ENCODE measurements at places on chromosomes 6 and 20.

GRCh38 chr20:12698817-12699216 is 310.0 kb upstream of the SPTLC3 start:
- no peak for DNase-seq

DNA sequence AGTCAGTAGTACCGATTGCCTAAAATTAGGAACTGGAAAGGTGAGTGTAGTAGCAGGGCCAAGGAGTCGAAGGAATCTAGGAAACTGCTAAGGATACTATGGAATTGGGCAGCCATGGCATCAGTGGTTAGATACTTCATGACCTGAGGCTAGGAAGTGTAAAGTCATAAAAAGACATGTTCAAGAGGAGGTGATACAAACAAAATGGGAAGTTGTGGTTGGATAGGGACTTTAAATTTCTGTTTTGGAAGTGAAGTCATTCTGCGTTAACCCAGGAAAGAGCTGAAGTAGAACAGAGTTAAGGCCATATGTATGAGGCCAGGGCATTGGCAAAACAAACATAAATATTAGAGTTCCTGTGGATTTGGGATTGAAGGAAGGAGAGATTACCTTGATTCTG is 88.6 kb upstream of the TMEM181 start:
- DNase-seq: no peak

DNA sequence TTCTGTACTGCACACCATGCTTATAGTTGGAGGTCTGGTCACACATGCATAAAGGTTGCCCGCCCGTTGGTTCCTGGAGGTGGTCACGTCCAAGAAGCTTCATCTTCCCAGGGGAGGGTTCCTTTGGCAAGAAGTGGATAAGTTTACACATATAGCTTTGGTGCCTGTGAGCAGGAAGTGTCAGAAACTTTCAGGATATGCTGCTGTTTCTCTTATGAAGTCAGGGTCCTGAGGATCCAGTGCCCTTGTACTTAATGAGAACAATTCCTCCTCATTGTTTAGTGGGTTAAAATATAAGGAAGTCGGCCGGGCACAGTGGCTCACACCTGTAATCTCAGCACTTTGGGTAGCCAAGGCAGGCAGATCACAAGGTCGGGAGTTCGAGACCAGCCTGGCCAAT is 115.5 kb upstream of the DUSP22 start:
- no peak for DNase-seq

DNA sequence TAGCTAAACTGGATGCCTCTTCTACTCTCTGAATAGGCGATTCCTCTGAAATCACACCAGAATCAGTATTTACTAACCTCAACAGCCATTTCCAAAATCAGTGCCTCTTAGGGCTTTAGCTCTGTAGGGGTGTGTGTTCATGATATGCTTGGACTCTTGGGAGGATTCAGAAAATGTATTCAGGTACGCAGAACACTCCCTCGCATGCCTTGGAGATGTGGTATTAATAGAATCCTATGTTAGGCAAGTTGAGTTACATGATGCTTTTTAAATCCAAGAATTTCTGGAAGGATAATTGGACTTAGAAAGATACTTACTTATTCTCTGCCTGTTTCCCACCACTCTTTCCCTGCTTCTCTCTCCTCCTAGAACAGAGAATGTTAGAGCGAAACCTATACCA is 31.8 kb upstream of the PBOV1 start:
- DNase-seq: no peak

DNA sequence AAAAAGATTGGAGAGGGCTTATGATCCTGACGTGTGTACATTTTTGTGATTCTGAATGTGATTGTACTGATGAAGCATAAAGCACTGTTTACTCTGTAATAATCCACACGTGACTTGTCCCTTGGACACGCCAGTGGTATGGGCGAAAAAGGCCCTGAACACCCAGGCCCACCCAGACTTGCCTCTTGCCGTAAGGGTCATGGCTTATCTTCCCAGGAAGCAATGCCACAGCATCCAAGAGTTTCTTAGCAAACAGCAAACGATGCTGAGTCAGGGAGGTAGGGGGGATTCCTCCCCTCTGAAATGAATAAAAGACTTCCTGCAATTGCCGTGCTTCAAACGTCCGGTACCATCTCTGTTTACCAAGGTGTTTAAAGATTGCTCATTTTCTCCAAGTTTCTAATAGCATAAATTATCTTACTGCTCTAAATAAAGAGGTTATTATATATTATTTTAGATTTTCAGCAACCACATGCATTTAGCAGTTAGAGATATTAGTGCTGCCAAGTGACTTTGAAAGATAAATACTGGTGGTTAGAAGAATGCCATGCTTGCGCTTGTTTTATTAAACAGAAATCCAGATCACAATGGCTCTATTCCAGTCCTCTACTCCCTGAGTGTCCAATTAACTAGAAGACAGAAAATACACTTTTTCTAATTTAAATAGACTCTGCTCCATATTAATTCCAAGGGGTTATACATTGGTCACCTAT is 212.8 kb upstream of the CST7 start:
- no peak for DNase-seq

DNA sequence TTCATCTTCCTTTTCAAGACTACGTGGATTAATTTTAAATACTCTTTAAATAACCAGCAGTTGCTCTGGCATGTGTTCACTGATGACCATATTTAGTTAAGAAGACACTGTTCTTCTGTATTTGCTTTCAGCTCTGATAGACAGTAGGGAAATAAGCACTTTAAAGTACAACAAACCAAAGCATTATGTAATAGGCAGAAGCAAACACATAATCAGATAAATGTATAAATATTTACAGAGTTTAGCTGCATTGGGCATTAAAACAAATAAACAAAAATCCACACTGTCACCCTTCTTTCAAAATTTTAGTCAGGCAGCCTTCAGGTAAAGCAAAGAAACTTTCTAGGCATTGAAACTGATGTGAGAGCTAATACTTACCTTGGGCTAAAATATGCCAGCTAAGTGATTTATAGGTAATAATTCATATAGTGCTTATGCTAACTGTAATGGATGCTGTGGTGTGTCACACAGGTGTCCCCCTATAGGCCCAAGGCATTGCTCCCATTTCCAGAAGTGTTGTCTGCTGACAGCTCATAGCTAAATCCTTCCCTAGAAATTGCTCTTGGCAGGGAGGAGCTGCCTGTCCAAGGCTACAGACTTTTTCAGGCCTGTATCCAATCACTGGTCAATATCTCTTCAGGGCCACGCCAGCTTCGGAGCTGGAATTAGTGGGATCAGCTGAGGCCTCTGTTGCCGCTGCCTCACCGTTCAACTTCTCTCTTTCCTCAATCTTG is 111.5 kb upstream of the CITED2 start:
- DNase-seq: no peak

- DNase-seq: no peak
These were observed 59.8 kb downstream of the CCDC170 start for GRCh38 chr6:151553416-151554165.

DNA sequence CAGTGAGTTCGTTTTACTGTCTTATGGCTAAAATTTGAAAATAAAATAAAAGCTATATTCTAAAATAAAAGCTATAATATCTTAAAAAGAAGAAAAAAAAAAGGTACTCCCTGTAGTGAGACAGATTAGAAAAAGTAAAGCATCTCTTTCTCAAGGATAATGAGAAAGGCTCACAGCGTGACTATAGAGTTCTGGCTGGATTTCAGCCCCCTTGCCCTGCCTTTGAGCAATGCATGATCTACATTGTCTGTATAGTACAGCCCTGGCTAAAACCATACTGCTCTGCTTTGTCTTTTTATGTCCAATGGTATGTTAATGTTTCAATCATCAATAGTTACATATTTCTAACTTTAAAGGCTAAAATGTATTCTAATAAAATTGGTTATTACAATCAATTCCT is 91.2 kb downstream of the PRSS35 start:
- DNase-seq: no peak

DNA sequence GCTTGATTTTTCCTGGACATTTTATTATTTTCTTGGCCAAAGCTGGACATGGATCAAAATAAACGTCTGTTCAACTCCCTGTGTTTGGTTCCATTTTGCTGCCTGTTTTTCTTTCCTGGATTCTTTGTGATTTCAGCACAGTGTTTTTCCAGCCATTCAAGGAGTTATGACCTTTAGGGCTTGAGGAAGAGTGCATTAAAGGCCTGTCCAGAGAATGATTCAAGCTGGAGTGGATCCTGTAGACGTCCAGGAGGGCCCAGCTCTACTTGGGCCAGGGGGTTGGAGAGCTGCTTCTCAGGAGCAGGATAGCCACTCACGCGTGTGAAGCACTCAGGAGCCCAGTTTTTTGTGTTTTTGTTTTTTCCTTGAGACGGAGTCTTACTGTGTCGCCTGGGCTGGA is 56.5 kb upstream of the IER3 start:
- DNase-seq: no peak

DNA sequence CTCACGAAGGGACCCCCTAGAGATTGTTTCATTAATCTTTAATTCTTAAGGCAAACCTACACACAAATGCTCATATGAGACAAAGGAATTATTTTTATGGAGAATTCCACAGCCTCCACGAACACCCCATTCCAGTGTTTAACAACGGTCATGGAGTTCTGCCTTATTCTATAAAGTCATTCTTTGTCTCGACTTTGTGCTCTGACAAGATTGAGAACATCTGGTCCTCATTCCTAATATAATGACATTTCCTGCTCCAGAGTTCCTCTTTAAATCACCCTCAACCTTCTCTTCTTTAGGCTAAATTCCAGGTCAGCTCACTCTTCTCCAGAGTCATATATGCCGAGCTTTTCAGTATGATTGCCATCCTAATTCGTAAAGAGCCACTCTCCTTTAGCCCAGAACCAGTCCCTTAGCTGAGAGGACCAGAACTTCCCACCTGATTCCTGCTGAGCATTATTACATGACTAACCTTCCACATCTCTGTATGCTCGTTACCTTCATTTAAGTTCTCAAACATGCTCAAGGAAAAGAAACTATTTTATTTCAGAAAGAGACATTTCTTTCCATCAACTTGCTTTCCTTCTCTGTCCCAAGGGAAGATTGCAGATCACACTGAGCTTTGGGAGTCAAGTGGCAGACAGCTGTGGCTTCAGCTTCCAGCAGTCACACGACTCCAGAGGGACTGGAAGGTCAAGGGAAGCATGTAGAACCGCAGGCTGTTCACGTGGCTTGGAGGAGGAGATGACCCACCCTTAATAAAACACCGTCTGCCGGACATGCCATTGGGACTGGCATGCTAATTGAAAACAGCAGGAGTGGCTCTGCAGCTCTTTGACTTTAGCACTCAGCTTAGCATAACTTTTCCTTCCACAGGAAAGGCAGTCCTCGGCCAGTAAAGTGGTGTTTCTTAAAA is 467.1 kb upstream of the HSF2 start:
- DNase-seq: no peak

DNA sequence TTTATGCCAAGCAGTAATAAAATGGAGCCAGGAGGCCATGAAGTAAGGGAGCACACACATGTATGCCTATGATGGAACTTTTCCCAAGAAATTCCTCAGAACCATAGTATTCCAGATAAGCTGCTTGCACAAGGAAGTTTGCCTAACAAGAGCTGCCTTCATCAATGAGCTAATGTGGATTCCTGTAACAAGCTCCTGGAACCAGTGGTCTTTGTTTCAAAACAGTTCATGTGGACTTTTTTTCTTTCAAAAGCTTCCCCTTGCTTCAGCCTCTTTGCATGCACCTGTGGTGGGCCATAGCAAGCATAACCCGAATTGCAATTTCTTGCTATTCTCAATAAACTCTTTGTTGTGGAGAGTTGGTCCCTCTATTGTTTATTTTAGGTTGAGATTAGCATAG is 359.6 kb downstream of the UTRN start:
- no peak for DNase-seq

DNA sequence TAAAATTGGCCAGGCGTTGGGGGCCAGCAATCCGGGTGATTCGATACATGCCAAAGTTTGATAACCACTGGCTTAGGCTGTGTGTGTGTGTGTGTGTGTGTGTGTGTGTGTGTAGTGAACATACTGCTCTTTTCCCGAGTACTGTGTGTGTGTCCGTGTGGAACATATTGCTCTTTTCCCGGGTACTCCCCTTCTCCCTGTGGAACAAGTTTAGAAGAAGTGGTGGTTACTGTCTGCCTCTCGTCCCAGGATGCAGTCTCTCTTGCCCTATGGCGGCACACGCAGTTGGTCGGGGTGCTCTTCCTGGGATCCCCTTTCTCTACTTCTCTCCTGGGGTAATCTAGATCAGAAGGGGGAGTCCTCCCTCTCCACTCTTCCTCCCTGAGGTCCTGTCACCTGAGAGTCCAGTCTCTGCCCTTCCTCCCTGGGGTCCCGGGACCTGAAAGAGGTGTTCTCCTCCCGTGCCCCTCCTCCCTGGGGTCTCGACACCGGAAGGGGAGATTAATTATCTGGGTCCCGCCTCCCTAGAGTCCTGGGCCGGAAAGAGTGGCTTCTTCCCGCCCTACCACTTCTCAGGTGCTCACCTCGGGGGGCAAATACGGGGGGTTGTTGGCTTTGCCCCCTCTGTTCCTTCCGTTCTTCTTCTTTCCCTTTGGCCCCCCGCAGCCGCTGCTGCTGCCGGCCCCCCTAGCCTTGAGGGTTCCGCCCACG is 516 bp downstream of the GTPBP2 start:
- DNase-seq: peak; percentile 69
